Left ventricle myocardium inferior (tissue), 1 donor: ENCODE measurements at places on chromosomes 2 and 18. TPM values are rescaled to one million over a fixed set of nuclear protein-coding genes. Genes with fewer than 3 reads are reported as not detected.

- peaks cover 6% of the 10 kb centered on the region for H3K4me1 ChIP-seq
- H3K27me3 ChIP-seq = peaks cover 71% of the 10 kb centered on the region
- no peaks in the 10 kb centered on the region for H3K36me3 ChIP-seq
- peak overlapping the region; percentile 44 for H3K27ac ChIP-seq
- DNase-seq = no peak
Measured at GRCh38 chr18:76518860-76519538, 24.0 kb upstream of the ZNF516 start.

The TDRD15 gene
- total RNA-seq = not detected

The FABP1 gene
- not detected for total RNA-seq

DNA sequence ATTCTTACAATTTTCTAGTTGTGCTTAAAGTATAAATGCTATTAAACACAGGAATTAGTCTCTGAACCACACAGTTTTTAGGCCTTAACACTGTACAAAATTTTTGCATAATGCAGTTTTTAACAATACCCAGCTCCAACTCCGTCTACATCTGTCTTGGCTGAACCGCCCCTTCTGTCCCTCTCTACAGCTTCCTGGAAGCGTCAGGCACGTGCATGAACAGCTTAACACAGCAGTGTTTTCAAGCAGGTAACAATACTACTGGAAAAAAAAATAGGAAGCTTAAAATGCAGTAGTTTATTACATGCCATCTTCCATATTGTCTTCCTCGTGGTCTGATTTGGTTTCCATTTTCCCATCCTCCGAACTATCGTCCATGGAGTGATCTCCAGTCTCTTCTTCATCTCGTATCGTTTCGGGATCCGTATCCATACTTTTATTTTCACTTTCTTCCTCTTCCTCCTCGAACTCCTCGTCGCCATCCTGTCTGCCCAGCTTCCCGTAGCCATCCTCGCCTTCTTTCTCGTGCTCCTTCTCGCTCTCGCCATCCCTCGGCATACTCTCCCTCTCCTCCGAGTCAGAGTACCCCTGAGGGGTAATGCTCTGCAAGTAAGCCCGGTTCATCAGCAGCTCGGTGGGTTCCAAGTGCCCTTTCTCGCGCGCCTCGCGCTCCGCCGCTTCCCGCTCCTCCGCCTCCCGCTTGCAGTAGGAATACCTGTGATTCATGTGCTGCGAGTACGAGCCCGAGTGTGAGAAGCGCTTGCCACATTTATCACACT lies 130.6 kb downstream of the ZEB2 start:
- no peak for DNase-seq
- H3K4me1 ChIP-seq = peaks cover 32% of the 10 kb centered on the region
- peak overlapping the region; percentile 61 for H3K27ac ChIP-seq
- H3K36me3 ChIP-seq = peaks cover 41% of the 10 kb centered on the region
- H3K4me3 ChIP-seq = peak overlapping the region; percentile 13

DNA sequence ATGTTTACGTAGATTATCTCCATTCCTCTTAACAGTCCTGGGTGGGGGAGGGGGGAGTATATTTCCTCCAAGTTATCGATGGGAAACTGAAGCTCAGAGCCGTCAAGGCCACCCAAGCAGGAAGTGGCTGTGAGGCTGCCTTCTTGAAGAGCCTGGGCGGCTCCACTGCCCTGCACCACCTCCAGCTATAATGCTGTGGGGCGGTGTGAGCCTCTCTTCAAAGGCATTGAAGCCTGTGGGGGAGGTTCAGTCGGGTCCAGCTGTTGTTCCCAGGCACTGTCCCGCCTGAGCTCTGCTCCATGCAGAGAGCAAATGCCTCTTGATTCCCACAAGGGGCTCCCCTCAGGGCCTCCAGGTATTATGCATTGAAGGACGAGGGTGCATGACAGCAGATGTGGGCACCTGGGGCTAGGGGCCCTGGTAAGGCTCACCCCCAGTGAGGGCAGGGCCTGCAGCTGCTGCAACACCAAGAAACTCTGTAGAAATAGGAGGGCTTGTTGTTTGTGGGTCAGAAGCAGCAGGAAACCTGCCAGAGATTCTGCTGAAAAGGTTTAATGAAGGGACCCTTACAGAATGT lies 29.5 kb upstream of the LAPTM4A start:
- no peak overlapping the region for H3K27ac ChIP-seq
- no peaks in the 10 kb centered on the region for H3K36me3 ChIP-seq
- no peak overlapping the region for H3K4me3 ChIP-seq
- no peaks in the 10 kb centered on the region for H3K27me3 ChIP-seq

DNA sequence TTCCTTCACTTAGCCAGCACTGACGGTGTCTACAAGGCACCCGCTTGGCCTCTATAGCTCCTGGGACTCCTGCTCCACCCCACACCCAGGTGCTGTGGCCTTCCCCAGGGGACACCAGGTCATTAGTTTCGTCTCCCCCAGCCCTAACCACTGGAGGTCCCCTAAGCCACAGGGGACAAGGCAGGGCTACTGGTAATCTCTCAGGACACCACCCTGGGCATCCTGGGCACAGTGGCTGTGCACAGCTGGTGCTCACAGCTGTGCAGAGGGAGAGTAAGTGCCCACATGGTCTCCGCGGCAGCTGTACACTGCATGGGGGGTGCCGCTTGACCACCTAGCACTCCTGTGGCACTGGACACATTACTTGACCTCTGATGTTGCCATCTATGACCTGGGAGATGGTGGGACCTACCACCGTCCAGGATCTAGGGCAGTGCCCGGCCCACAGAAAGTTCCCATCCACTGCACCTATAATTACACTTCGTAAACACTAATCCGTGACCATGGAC lies 134.0 kb downstream of the HDAC4 start:
- no peaks in the 10 kb centered on the region for H3K27me3 ChIP-seq
- H3K4me3 ChIP-seq = peak overlapping the region; percentile 32
- H3K27ac ChIP-seq = peak overlapping the region; percentile 80
- H3K36me3 ChIP-seq = no peaks in the 10 kb centered on the region

The ADCYAP1 gene
- 0.19 TPM for total RNA-seq

The SULT1C4 gene
- 2.7 TPM for total RNA-seq

- H3K36me3 ChIP-seq = peaks cover 40% of the 10 kb centered on the region
- DNase-seq = peak; percentile 36
- H3K4me3 ChIP-seq = no peak overlapping the region
- H3K27me3 ChIP-seq = no peaks in the 10 kb centered on the region
- peaks cover 18% of the 10 kb centered on the region for H3K4me1 ChIP-seq
- no peak overlapping the region for H3K27ac ChIP-seq
Measured at GRCh38 chr2:45595721-45596435, 15.2 kb downstream of the SRBD1 start.

The FAHD2B gene
- total RNA-seq = 34.1 TPM

DNA sequence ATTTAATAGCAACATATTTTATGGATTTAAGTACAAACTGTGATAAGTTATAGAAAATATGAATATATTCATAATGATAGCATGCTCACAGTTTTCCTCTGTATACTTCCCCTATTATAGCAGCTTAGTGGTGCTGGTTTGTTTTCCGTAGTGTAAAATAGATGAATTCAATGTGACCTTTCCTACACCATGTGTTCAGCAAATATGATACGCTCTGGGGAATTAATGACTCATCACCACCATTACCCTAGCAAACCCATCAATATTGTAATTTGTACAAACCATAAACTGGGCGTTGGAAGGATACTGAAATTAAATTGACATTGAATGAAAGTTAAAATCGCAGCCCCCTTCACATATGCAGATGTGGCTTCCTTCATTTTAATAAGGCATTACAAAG lies 58.7 kb upstream of the CDH19 start:
- no peaks in the 10 kb centered on the region for H3K27me3 ChIP-seq
- H3K27ac ChIP-seq = no peak overlapping the region
- DNase-seq = no peak
- no peaks in the 10 kb centered on the region for H3K36me3 ChIP-seq
- no peak overlapping the region for H3K4me3 ChIP-seq

DNA sequence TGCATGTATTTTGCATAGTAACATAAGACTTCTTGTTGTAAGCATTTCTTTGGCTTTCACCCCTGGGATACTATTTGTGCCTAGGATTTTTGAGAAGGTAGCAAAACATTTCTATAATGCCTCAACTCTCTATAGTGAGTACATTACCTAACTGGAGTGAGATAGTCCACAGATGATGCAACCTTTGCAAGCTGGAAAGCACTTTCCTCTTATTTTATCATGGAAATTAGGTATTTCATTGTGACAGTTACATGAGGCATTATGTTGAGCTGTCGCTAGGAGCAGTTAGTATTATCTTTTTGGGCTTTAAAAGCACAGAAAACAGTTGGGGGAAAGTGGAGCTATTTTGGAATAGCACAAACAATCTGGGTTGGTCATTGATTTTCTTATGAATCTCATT lies 786.2 kb downstream of the DCC start:
- DNase-seq = no peak
- H3K27me3 ChIP-seq = no peaks in the 10 kb centered on the region
- H3K4me1 ChIP-seq = no peaks in the 10 kb centered on the region
- no peak overlapping the region for H3K27ac ChIP-seq

DNA sequence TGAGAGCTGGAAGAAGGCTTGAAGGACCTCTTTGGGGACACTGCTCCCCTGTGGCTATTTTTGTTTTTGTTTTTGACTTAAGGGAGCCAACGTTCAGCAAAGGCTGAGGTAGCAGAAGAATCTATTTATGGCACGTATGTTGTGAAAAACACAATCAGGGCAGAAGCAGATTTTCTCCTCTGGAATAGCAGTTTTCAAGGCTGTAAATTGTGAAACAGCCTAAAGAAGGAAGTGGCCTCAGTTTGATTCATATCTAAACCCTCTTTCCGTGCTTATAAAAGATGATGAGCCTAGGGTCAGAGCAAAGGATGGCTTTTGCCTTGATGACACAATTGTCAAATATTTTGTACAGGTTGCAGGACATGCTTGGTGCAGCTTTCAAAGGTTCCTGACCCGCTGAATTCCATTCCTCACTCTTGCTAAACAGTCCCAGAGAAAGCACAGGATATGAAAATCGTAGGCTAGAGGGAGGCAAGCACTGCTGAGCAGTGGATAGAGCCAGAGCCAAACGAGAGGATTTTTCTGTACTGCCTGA lies 106.2 kb upstream of the DLX2 start:
- H3K4me3 ChIP-seq = no peak overlapping the region
- DNase-seq = no peak
- no peaks in the 10 kb centered on the region for H3K36me3 ChIP-seq
- peaks cover 5% of the 10 kb centered on the region for H3K4me1 ChIP-seq
- H3K27ac ChIP-seq = no peak overlapping the region

DNA sequence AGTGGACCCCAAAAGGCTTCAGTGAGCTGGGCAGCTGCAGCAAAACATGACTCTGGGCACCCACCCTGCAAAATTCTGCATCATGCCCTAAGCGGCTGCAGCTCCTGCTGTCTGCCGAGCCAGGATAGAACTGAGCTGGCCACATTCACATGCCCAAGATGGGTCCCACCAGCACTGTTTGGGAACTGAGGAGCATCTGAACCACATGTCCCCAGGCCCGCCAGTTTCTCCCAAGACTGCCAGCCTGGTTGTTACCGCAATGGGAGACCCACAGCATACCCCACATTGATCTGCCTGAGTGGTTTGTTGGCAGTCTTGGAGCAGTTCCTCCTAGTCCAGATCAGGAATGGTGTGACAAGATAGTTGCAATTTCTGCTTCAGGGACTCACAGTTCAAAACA lies 946.8 kb downstream of the CPS1 start:
- H3K27ac ChIP-seq = no peak overlapping the region
- no peaks in the 10 kb centered on the region for H3K36me3 ChIP-seq
- peaks cover 6% of the 10 kb centered on the region for H3K4me1 ChIP-seq
- DNase-seq = no peak
- H3K27me3 ChIP-seq = no peaks in the 10 kb centered on the region

- no peaks in the 10 kb centered on the region for H3K27me3 ChIP-seq
- H3K4me1 ChIP-seq = no peaks in the 10 kb centered on the region
- no peak overlapping the region for H3K27ac ChIP-seq
Measured at GRCh38 chr2:43005975-43006833, 213.8 kb upstream of the HAAO start.
